Activated T-cell treated with anti-CD3 and anti-CD28 coated beads, Interleukin-2, amount 50 U/mL, for 72 hours (primary cell): ENCODE measurements at places on chromosomes 2 and 18.
A peak's percentile ranks its signal among the peaks of the same experiment; 100 is the strongest.

GRCh38 chr2:37332560-37332959 is 7.9 kb upstream of the PRKD3 start:
- DNase-seq: no peak

DNA sequence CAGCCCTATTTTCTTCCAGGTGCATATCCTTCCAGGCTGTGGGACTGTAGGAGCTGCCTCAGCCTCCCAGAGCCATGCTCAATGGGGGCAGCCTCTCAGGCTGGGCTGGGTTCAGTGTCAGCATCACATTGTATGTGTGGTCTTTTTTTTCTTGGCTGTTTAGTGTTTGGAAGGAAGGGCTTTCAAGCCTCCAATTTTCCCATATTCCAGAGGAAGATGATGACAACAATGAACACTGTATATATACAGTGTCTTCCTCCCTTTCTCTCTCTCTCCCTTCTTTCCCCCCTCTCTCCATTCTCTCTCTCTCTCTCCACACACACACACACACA is 326.4 kb downstream of the DYSF start:
- DNase-seq: no peak

DNA sequence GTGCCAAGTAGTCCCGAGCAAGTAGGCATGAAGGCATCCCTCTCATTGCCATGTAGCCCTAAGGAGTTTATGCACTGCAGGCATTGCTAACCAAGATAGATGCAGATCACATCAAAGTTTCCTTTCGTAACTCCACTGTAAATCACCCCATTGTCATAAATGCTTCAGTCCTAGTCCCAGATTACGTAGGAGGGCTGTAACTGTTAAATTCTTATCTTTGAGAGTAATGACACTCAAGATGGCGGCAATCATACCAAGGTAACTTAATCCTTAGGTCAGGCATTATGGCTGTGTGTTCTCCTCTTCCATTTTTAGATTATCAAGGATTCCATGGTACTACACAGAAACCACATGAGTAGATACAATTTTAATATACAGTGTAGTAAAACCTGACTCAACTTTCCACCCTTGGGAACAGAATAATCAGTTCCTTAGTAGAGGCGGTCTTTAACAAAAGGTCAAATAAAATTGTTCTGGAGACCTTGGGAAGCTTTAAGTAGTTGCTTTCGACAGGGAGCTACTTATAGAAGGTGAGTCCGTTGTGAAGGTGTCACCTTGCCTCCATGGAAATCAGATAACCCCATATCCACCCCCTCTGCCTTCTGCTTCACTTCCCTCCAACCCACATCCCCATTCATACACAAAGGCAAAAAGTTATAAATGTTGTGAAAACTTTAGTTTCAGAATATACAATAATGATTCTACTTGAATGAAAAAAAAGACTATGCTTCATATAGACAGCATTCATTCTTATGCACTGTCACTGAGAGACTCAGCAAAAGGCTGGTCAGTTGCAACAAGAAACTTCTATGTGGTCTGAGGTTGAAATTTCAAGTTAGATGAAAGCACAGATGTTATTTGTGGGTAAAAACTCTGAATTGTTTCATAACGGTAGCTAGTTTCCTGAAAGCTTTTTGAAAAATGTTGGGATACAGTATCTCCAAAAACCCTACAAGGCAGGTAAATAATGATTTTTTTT is 64.8 kb upstream of the GALNT5 start:
- no peak for DNase-seq

- DNase-seq: peak; percentile 6
Observed at GRCh38 chr2:127790694-127791529, 20.1 kb downstream of the WDR33 start.

DNA sequence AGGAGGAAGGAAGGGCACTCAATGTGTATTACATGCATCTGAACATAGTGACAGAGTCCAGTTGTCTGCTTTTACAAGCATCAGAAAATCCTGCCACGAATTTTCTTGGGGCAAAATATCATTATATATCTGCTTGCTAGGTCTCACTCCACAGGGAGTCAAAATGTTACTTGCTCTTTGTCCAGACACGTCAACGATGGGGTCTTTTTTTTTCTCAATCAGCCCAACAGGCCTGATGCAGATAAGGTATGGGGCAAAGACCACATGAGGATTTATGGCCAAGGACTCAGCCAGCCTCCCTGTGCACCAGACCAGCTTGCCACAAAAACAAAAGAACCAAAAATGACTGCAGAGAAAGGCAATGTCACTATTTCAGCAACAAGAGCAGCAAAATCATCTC is 323.4 kb upstream of the PKDCC start:
- no peak for DNase-seq

GRCh38 chr2:177906041-177906718 is 166.4 kb downstream of the PDE11A start:
- DNase-seq: peak; percentile 66

DNA sequence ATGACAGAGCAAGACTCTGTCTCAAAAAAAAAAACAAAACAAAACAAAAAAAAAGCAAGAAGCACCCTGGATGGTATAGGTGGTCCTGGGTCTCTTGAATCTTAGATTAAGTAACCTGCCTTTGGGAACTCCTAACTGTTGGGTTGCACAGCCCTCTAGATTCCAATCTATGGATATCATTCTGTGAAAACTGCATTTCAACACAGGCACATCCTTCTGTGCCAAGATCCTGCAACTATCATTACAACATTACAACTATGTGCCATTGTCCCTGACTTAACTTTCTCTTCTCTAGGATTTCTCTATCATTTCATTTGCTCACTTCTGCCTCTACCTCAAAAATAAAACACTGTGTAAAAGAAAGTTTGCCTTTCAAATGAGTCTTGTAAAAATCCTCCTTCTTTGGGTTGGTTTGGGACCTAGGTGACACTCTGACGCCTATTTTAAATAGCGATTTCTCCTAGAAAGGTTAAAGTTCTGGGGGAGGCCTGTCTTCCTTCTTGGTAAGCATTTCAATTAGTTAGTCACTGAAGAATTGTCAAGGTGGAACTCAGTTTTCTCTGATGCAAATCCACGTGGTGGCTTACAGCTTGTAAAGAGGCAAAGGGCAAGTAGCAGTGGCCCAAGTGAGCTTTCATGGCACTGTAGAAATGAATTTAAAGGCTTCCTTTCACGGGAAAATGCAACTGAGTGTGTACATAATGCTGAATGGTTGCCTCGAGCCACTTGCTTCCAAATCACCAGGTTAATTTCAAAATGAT is 9.2 kb downstream of the LGALSL start:
- no peak for DNase-seq

GRCh38 chr18:62576845-62577512 is 54.2 kb downstream of the ZCCHC2 start:
- DNase-seq: no peak

GRCh38 chr2:62800618-62801017 is 95.1 kb downstream of the EHBP1 start:
- DNase-seq: no peak

GRCh38 chr2:191038741-191039140 is 24.8 kb upstream of the STAT1 start:
- DNase-seq: no peak

- no peak for DNase-seq
Observed at GRCh38 chr2:217994776-217995274, 8.0 kb downstream of the TNS1 start.

DNA sequence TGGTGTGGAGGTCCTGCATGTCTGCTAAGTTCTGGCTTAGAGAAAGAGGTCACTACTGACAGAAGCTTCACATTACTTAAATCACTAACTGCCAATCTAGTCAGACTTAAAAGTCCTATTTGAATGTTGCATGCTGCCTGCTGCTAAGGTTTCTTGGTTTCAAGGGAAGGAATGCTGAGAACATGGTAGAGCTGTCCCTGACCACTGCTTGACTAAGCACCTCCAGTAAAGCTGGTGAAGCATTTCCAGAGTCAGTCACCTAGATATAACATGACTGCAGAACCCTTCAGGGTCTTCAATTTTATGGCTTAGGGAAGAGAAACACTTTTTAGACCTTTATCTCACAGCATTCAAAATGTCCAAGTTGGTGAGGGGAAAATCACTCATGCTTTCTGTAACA is 2178.3 kb upstream of the PIK3C3 start:
- DNase-seq: no peak

DNA sequence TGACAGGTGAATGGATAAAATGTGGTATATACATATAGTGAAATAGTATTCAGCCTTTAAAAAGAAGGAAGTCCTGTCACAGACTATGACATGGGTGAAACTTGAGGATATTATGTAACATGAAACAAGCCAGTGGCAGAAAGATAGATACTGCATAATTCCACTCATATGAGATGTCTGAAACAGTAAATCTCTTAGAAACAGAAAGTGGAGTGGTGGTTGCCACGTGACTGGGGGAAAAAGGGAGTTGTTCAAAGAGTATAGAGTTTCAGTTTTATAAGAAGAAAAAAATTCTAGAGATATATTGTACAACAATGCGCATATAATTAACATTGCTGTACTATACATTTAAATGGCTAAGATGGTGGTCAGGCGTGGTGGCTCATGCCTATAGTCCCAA is 178.2 kb upstream of the ATP5MC3 start:
- no peak for DNase-seq

DNA sequence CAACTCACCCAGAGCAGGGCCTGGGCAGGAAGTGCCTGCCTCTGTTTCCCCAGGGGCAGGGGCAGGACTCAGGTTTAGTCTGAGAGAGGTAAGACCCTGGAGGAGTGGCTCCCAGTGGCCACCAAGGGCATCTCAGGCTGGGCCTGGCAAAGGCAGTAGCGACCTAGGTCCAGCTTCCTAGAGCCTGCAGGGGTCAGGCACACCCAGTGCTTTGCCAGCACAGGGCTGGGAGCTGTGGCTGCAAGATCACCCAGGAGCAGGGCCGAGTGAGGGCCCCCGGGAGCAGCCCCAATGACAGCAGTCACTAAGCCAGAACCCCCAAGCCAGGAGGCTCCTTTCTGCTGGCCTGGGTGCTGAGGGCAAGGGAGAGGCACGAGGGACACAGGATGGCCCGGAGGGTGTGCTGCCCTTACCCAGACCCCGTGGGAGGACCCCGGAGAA is 8.8 kb upstream of the DUSP2 start:
- DNase-seq: no peak

GRCh38 chr2:217611056-217611455 is 391.7 kb downstream of the TNS1 start:
- peak; percentile 6 for DNase-seq

- DNase-seq: no peak
Observed at GRCh38 chr18:63025251-63026090, 294.1 kb downstream of the BCL2 start.

DNA sequence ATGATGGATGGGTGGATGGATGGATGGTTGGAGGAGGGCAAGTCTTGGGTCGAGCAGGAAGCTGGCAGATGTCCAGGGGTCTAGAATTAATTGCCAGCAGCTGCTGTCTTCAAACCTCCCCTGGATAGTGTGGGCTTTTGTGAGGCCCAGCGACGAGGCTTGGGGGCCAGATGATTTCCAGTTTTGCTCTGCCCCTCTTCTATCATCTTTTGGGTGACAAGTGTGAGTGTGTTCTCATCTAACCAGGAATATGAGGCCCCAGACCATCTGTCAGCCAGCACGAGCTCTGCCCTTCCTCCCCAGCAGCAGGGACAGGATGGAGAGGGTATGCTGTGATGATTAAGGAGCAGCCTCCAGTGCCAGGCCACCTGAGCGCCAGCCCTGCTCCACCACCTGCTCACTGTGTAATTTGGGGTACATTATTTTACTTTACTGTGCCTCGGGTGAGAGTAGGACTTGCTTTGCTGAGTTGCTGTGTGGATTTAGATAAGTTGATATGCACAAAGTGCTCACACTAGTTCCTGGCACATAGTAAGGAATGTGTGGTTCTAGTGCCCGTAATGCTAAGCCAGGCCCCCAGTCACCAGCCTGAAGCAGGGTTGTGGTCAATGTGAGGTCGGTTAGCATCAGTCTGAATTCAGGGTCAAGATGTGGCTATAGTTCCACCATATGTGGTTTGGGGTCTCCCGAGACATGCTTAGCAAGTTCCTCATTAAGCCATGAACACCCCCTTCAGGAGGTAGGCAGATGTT is 251.1 kb downstream of the CYP26B1 start:
- no peak for DNase-seq

DNA sequence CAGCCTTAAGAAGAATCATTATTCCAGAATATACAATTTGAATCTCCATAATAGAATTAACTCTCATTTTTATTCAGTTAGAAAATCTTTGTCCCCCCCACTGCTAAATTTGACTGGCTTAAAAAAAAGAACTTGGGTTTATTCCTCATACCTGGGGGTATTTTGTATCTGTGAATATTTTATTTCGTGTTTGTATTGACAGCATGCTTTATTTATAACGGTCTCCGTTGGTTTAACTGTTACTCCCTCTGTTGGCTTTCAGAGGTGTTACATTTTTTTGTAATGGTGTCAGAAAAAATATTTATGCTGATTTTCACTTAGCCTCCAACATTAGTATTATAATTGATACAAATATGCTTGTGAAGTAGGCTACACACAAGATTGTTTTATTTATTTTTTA is 109.1 kb downstream of the HAUS1 start:
- DNase-seq: no peak

DNA sequence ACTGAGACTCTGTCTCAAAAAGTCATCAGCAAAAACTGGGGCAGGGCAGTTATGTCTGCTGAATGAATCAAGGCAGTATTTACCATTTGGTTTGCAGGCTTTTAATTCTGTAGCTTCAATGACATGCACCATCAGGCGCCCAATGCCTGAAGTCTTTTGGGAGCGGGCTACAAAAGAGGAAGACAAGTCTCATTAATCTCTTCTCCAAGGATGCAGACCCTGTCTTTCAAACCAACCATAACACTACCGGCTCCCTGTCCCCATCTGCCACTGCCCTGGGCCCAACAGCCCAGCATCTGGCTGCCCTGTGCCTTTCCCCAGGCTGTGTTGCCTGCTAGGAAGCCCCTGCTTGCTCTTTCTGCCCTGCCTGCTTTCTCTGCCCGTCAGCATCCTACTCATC is 30.3 kb downstream of the FAM228A start:
- no peak for DNase-seq

- DNase-seq: no peak
Observed at GRCh38 chr2:215535741-215536140, 99.9 kb upstream of the FN1 start.

DNA sequence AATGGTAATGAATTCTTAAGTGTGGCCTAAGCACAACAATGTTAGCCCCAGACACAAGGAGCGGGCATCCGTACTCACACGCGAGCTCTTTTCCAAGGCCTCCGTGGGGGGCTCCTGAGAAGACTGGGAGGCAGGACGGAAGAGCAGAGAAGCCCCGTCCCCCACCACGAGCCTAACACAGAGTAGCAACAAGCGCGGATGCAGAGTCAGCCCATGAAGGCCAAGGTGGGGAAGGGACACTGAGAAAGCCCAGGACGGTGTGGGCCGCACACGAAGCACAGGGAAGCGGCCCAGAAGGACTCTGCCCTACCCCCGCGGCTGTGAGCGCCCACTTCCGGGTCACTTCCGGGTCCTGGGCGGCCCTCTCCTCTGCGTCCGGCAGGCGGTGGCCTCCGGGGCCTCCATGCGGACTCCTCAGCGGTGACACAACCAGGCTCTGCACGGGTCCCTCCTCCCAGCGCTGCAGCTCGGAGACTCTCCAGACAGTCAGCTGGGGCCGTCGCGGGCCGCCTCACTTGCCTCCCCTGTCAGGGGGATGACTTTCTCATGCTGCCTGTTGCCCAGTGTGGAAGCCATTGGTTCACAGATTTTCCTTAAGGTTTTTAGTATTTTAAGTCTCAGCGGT is 151.5 kb downstream of the MTCL1 start:
- DNase-seq: no peak
